ENCODE measurements at places on chromosomes 6 and 20.

- DNase-seq: no peak
Observed at GRCh38 chr6:7809346-7809745, 83.4 kb downstream of the BMP6 start.

DNA sequence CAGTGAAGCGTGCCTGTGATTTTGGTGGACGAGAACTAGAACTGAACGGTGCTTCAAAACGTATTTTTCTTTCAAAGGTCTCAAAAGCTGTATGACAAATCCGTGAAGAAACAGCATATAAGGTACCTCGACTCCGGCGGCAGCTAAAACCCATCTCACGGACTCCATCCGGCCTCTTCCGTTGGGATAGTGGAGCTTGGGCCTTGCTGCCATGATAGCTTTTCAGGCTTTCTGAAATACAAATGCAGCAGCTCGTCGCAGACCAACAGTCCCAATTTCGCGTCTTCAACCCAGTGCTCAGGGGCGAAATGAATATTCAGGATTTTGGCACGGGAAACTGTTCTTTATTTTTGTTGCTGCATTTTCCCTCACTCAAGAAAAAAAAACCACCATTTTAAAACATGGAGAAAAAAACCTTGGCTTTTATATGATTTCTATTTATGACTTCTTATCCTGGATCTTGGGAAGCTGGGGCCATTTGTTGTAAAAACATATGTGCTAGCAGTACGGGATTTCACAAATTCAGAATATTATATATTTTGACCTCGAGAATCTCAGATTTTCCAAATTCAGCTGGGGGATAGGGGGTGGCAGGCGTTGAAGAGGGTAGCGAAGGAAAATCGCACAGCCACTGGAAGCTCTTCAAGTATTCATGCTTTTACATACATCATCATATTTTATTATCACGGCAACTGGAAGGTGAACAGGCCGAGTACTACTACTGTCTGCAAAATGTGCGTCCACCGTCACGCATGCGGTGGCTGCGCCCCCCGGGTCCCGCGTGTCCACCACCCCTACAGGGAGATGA lies 849 bp downstream of the GSTA4 start:
- peak; percentile 35 for DNase-seq

GRCh38 chr6:169171016-169171415 lies 82.6 kb downstream of the THBS2 start:
- no peak for DNase-seq

DNA sequence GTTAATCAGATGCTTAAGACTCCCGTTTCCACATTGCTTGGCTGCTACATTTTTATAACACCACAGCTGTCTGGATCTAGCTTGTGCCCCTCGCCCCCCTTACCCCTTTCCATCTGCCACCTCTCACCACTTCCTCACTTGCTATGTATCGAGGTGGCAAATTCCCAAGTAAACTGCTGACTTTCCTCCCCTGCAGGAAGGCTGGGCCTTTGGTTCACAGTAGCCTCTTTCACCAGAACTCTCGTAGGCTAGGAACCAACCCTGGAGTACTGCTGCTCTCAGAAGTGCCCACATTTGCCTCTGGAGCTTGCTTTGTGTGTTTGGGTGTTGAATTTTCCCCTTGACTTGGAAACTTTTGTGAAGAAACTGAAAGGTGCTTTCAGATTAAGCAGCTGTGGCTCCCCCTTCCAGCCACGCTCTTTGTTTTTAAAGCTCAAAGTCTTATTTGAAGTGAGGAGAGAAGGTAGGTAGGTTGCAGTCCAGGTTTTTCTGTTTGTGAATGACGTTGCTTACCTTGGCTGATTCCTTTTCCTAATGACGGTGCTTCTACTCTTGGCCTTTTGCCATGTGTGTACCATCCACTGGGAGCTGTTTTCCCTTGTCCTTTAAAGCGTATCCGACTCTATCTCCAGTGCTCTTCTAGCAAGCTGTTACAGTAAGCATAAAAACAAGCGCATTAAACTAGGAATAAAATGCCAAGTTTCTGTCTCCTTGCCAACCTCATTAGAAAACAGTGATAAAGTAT lies 90.4 kb downstream of the CARMIL1 start:
- DNase-seq: no peak

DNA sequence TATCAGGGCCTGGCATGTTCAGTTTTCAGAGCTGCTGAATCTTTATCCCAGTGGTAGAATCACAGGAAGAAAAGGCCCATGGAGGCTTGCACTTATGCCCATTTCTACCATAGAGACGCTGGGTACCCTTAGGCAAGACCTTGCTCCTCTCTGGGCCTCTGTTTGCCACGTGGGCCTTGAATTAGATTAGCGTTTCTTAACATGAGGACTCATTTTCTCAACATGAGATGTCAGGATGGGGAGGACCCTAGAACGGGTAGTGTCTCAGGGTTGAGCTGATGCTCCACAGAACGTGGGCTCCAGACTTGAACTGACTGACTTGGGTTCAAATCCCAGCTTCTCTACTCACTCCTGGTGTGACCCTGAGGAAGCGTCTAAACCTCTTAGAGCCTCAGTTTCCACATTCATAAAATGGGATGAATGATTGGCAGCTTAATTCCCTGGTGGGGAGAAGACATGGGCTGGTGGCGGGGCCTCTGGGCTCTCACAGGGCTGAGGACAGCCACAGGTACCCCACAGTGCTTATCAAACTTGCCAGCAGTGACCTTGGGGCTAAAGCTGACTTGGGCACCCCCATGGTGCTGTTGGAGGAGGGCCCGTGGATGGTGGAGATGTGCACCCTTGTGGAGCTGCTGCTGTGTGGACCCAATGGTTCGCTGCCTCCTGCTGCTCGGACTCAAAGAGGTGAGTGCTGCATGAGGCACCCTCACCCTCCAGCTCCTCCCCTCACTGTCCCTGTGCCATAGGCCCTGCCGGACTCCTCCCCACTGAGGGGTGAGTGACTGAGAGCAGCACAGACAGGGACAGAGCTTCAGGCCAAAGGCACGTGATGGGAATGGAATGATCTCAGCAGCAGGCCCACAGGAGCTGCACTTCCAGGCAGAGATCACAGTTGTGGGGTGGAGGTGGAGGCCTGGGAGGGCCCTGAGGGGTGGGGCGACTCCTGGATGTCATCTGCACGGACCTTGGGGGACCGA lies 28.2 kb downstream of the SUN5 start:
- no peak for DNase-seq

GRCh38 chr6:38570750-38571149 lies 69.0 kb downstream of the BTBD9 start:
- DNase-seq: peak; percentile 5

- no peak for DNase-seq
Observed at GRCh38 chr6:14274016-14274415, 156.4 kb downstream of the CD83 start.

- no peak for DNase-seq
Observed at GRCh38 chr20:33014336-33015113, 7.0 kb downstream of the BPIFB2 start.

DNA sequence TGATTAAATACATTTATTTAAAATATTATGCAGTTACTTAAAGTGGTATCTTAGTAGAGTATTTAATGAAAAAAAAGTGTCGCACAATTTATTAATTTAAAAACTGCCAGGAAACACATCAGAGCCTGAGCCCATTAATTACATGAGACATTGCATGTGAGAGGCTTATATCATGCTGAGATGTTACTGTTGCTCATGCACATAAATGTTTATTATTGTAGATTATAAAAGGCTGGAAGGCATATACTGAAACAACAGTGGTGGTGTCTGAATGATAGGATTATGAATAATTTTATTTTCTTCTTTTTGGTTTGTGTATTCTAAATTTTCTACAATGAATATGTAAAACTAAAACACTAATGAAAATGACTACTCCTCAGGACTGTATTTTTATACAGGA lies 45.7 kb upstream of the TXNDC5 start:
- no peak for DNase-seq

GRCh38 chr20:6120491-6120988 lies 2.3 kb downstream of the FERMT1 start:
- DNase-seq: no peak

- no peak for DNase-seq
Observed at GRCh38 chr6:107418118-107418517, 41.2 kb downstream of the PDSS2 start.

GRCh38 chr6:54467384-54467783 lies 159.1 kb downstream of the TINAG start:
- no peak for DNase-seq

DNA sequence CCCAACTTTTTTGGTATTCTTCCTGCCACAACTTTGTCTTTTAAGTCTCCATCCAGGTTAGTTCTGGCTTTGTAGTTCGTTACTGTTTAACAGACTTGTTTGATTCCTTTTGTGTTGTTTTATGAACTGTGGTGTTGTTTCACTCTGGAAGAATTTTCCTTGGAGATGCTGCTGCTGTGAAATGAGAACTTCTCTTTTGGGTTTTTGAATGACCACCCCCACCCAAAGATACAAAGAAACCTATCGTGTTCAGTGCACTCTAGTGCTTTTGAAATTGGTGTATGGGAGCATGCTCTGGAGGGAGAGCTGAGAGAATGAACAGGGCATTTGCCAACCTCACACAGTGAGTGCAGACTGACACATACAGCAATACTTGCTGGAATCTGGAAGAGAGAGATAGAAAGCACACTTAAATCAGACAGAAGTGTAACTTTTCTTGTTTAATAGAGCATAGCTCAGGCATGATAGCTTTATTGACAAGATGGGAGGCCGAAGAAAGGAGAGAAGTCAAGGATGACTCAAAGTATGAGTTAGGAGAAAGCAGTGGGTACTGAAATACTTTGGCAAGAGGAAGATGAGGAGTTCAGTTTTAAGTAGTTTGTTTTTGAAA lies 293.1 kb downstream of the SOX4 start:
- no peak for DNase-seq

DNA sequence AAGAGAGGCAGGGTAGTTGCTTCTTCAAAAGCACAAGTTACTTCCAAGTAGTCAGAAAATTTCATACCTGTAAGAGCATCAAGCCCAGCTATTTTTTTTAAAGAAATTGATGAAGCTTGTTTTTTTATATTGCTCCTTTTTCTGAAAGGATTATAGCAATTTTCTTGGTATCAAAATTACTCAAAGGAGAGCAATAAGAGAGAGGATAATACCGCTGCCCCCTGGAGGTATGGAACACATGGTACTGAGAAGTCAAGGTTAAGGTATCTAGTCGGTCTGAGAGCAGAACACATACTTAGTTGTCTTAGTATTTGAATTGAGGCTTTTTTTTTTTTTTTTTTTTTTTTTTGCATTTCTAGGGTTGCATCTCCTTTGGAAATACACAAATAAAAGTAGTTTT lies 59.4 kb downstream of the ADGRF5 start:
- DNase-seq: no peak

All from SW480 (cell line).